ENCODE measurements at places on chromosomes 12 and 14.

GRCh38 chr14:66853311-66853710, 335.9 kb upstream of the GARIN2 start:
- no peak for DNase-seq

DNA sequence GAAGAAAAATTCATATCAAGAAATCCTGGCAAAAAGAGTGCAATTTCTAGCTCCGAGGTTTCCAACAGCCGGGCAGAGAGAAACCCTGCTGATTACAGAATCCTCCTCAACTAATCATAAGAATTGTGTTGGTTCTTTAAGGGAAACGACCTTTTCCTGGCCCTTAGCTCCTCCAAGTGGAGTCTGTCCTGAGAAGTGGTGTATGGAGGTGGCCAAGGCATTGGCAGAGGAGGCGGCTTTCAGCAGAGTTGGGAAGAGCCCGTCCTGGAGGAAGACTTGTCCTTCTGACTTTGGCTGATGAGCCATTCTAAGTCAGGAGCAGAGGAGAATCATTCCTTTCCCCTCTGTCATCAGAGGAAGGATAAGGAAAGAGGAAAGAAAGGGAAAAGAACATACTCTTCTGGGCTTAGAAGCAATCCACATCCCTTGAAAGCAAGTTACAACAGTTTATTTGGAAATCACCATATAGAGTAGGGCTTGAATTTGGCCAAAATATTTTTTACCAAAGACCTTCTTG, 46.5 kb upstream of the PTCSC3 start:
- DNase-seq: no peak

- peak; percentile 80 for DNase-seq
Observed at GRCh38 chr14:20415782-20416206, 2.5 kb upstream of the TEP1 start.

DNA sequence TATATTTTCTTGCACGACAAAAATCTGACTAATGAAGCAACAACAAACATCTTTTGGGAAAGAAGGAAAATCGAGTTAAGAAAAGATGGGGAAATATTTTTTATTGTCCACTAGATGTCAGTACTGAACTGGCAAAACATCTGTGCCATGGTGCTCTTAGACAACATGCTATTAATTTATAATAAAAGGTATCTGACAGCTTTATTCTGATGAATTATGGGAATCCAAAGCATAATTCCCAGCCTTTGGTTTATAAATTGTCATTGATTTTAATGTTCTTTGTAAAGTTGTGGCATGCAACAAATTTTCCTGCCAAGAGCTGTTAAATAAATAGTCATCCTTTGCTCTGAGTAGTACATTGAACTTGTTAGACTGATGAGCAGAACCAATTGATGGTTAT, 231.2 kb downstream of the ETNK1 start:
- DNase-seq: peak; percentile 57

- no peak for DNase-seq
Observed at GRCh38 chr14:106210650-106211049, 684.3 kb downstream of the TMEM121 start.

DNA sequence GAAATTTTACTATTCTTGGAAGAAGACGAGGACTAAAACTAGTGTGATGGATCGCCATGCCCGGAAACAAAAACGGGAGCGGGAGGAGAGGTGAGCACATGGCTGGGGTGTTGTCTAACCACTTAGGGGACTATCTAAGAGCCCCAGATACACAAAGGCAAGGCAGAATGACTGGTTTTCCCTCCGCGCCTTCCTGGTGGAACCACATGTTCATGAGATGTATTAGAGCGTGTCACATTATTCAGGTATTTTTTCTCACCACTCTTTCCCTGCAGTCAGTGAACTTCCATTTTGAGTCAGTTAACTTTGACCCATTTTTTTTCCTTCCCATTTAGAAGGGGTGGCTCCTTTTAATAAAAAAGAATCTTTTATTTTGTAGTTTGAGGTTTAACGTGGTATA, 68.8 kb upstream of the TRAF3 start:
- no peak for DNase-seq

DNA sequence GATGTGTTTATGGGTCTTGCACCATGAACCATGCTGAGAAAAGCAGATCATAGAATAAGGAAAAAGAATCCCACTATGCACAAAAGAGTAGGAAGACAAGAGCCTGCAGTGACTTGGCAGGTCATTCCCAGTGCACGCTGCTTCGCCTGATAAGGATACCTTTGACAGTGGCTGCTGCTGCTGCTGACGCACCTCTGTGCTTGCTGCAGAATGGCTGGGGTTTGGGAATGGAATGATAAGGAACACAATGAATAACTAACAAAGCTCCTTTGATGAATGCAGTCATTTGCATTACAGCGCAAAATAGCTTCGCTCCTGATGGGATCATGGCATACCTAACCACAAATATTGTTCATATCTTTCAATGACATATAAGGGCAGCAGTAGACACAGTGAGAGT, 278.7 kb downstream of the PDZRN4 start:
- DNase-seq: no peak

- no peak for DNase-seq
Observed at GRCh38 chr12:85616201-85616600, 220.0 kb downstream of the RASSF9 start.

GRCh38 chr14:44766285-44766684, 195.5 kb downstream of the KLHL28 start:
- no peak for DNase-seq

GRCh38 chr12:116943419-116944372, 32.9 kb downstream of the FBXW8 start:
- no peak for DNase-seq

- peak; percentile 85 for DNase-seq
Observed at GRCh38 chr14:51873221-51873893, 12.9 kb downstream of the GNG2 start.

- DNase-seq: no peak
Observed at GRCh38 chr12:82874945-82875344, 188.2 kb downstream of the TMTC2 start.

- DNase-seq: no peak
Observed at GRCh38 chr14:64688811-64689281, 15.4 kb upstream of the PLEKHG3 start.

DNA sequence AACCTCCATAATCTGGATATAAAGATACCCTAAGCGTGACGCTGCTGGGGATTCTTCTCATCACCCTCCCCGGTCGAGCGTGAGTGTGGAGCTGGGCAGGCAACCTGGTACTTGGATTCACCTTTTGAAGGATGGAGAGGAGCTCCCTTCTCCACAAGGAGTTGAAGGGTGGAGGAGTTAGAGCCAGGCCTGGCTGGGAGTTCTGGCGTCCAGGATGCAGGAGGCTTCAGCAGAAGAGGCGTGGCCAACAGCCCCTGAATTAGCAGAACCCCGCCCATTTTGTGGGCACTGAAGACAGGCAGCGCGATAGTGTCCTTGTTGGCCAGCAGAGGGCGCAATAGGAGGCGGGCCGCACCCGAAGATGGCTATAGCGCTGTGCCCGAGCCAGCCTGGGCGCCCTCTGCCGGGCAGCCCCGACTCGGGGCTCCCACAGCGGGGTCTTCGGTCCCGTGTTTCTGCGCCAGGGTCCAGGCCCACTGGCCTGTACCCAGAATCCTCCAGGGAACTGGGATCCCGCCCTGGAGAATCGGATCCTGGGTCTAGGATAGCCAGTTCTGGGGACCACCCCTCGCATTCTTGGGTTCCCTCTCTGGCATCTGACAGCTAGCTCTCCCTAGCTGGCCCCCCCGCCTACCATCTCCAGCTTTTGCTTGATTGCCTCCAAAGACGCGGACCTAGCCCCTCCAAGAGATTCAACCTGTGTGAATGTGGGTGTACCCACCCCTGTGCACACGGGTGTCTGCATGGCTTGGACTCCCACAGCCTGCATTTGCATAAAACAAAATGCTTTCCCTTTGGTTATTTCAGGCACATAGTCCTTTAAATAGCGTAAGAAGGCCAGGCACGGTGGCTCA, 26.0 kb upstream of the SMUG1 start:
- DNase-seq: peak; percentile 87

GRCh38 chr12:104358353-104359003, 54.9 kb downstream of the EID3 start:
- DNase-seq: peak; percentile 79

DNA sequence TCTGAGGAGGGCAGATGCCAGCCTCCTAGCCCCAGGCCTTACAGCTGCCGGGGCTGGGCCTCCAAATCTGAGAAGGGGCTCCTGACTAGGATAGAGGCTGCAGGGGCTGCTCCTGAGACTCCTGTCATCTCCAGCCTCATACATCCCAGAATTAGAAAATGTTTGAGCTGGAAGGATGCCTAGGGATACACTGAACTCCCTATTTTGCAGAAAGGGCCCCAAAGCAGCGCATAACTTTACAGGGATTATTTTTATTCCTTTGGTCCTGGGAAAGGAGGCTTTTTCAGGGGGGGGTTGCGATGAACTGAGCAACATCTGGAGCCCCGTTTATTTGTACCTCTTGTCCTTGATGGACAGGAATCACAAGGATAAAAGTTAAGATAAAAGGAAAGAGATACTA, 35.9 kb upstream of the SLC38A2 start:
- DNase-seq: no peak

DNA sequence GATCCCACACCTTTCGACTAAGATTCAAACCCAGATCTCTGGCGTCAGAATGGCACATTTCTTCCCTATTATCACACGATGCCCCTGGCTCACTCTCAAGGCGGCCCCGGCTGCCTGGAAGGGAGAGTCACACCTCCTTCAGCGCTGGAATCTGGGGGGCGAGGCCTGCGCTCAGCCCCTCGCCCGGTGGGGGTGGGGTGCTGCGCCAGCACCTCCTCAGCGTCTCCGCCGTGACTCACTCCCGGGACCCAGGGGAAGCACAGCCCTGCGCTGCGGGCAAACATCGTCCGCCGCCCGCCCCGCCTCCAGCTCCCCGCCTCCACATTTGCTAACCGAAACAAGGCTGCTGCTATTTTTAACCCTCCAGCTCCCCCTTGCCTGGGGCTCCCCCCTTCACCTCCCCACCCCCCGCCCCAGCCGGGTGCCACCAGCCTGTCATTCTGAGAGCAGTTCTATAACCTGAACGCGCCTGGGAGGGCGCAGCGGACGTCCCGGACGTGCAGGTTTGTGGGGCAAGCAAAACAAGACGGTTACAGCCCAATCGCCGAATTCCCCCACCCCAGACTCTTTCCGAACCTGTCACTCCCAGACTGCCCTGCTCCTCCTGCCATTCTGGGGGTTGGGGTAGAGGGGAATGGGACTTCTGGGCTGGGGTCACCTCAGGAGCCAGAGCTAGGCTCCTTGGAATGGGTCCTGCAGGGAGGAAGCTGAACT, 6.7 kb downstream of the HDAC7 start:
- peak; percentile 77 for DNase-seq

DNA sequence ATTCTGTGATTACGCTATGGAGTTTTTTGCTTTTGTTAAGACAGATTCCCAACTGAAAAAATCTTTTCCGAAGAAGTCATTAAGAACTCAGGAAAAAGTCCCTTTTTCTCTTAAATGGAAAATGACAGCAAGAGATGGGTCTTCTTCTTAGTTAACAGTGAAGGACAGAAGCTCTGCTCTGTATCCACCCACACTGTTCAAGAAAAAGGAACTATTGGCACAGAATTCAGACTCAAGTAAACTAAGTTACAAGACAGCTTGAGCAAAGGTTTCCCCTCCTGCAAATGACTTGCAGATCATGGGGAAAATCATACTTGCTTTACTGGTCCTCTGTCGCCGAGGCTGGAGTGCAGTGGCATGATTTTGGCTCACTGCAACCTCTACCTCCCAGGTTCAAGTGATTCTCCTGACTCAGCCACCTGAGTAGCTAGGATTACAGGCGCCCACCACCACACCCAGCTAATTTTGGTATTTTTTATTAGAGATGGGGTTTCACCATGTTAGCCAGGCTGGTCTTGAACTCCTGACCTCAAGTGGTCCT, 137.1 kb upstream of the AEBP2 start:
- no peak for DNase-seq

DNA sequence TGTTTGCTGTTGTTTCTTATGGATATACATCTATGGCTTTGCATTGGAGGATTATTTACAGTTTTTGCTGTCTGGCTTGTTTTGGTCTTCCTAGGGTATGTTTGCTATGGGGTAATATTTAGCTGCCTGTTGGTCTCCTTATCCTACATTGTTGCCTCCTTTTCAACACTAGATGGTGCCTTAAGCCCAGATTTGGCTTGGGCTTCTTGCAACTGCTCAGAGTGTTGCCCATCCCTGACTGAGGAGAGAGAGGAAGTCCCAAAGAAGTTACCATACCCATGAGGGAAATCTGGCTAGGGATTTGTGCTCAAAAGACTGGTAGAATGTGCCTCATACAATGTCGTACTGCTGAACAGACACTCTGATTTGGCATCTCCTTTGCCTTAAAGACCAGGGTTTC, 94.6 kb upstream of the MUCL1 start:
- peak; percentile 69 for DNase-seq

GRCh38 chr12:76781321-76781720, 17.4 kb downstream of the ZDHHC17 start:
- DNase-seq: no peak

GRCh38 chr14:99539491-99539890, 58.3 kb downstream of the CCNK start:
- DNase-seq: no peak

DNA sequence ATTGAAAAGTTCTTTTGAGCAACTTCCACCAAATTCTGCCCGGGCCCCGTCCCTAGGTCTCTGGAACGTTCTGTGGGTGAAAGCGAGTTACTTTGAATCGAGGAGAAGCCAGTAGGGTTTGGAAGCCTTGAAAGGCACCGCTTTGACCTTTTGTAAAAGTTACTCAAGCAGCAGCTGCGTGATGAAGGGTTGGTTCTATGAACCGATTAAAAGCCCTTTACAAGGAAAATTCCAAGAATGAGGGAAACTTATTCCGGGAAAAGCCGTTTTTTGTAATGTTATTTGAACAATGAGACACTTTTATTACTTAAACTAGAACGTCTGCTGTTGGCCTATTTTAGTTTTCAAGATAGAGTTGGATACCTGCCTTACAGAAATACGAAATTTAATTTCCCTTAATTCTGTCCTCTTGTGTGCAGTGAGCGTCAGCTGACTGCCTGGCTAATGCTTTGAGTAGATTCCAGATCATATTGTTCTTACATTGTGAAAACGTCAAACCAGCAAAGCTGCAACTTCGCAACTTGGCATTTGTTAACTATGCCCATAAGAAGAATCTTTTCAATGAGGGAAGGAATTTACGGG, 906 bp downstream of the LARP4 start:
- no peak for DNase-seq

DNA sequence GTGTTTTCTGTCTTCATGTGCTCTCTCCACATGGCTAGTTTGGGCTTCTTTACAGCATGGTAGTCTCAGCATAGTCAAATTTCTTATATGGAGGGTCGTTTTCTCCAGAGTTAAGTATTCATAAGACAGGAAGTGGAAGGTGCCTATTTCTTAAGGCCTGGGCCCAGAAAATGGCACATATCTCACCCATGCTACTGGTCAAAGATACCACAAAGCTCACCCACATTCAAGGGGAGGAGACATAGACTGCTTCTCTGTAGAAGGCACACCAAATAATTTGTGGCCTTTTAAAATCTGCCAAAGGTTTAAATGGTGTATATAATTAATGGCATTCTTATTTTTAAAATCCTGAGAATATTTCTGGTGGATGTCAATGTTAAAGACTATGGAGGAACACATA, 44.8 kb downstream of the CCDC91 start:
- no peak for DNase-seq

GRCh38 chr14:52073251-52073650, 4.4 kb upstream of the NID2 start:
- no peak for DNase-seq

- no peak for DNase-seq
Observed at GRCh38 chr12:57216014-57216911, at the start of gene NXPH4. TSS of gene NXPH4 (plus strand) at chr12:57216794. CDS start at chr12:57216970, 176 bp downstream.

Measured in AML-193 (cell line).